ENCODE measurements at places on chromosomes 12 and 14.

DNA sequence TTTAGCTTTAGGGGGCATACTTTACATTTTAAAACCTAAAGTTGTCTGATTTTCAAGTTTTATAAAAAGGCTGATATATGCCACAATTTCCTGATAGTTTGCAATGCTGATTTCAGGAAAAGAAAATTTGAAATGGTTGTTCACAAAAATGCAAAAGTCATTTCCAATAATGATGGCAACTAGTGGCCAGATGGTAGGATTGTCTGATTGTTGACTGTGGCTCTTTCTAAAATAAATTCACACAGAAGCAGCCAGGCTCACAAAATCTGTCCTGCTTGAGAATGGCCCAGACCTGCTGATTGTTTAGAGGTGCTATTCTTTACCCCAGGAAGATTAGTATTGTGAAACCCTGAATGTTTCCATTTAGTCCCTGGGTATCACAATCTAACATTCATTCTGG is 220.3 kb downstream of the NELL2 start:
- DNase-seq, result no peak

- DNase-seq, result no peak
Measured at GRCh38 chr14:20606190-20606901, 15.2 kb upstream of the RNASE12 start.

DNA sequence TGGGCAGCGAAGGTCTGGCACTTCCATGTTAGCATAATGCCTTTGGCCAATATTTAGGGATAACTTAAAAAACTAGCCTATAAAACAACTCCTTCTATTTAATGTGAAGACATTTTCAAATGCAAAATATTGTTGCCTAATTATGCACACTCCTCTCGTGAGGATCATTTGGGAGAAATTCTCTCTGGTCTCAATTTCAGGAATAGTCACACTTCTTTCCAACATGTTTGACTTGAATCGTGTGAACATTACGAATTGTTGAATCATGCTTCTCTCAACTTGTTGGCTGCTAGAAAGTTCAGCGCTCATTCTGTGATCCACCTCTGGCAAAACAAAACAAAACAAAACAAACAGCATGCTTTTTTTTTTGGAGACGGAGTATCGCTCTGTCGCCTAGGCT is 313.2 kb downstream of the SEC23A start:
- DNase-seq, result no peak

DNA sequence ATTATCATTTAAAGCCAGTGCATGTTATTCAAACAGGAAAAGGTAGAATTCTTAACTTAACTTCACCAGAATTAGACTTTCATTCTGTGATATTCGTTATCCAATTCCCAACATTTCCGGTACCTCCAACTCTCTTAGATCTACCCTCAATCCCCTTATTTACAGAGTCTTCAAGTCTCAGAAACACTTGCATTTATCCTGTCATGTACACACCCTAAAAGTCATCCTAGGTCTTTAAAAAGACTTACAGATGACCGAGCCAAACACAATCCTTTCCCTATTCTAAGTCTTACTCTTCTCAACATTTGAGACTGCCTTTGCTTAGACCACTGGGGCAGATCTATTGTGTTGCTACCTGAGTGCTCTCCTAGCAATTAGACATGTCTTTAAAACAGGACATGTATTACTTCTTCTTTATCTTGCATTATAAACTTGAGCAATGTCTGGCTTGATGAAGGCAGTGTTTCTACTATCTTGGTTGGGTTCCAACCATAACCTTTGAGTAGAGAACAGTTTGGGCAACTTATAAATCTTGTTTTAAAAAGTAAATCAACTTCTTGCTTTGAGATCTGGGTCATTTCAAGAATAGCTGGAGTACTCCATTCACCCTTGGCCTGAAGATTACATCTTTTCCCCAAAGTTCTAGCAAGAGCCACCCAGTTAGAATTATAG is 140.6 kb upstream of the PLEKHG7 start:
- no peak for DNase-seq
